ENCODE measurements at places on chromosomes 1 and 21.

- no peak for DNase-seq
These were observed 10.3 kb downstream of the NPR1 start for GRCh38 chr1:153688736-153689328.

GRCh38 chr1:210688512-210689234 lies 360.0 kb downstream of the HHAT start:
- DNase-seq, result no peak

- DNase-seq, result no peak
These were observed 6.5 kb upstream of the MAB21L3 start for GRCh38 chr1:116104667-116105066.

DNA sequence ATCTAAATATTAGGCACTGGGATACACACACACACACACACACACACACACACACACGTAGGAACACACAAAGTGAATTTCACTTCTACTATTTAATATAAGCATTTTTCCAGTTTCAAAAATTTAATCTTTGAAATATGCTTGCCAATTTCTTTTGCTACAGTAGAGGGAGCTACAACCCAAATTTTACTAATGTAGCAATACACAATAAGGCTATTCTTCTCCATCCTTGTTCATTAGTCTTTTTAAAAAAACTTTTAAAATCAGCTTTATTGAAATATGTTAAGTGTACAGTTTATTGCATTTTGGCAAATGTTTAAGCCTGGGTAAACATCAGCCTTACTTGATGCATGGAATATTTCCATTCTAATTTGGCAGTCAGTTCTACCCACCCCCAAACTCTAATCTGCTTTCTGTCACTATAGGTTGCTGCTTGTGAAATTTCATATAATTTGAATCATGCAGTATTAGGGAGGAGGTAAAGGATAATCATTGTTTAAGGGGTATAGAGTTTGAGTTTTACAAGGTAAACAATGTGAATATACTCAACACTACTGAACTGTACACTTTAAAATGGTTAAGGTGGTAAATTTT lies 93.0 kb upstream of the TENT5C start:
- DNase-seq, result no peak

GRCh38 chr1:33022650-33023200 lies 14.0 kb downstream of the AK2 start:
- DNase-seq, result no peak
